Fibroblast of the aortic adventitia (primary cell): ENCODE measurements at places on chromosomes 1 and 21. TPM values are rescaled to one million over a fixed set of nuclear protein-coding genes. Genes with fewer than 3 reads are reported as not detected.
A peak's percentile ranks its signal among the peaks of the same experiment; 100 is the strongest.

- no peak for DNase-seq
Observed at GRCh38 chr1:245200146-245200545, 45.4 kb downstream of the KIF26B start.

DNA sequence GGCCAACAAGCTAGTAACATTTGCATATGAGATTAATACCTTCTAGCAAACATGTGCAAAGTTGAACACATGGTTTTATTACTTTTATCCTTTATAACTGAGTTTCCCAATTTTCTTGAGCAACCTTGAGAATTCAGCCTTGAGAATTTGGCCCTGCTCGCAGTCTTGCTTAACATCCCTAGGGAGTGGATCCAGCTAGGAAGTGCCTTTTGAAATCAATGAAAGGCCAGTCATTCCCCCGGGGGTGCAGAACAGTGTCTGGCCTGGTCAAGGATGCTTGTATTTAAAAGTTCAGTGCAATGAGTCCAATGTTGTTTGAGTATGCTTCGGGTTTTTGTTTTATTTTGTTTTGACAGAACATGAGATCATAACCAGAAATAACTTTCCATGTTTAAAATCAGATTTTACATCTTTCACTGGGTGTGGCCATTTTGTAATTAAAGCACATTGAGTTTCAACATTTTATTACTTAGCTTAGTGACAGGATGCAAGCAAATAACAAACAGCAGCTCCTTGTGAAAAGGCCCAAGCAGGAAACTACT is 16.7 kb downstream of the PALMD start:
- DNase-seq, result peak; percentile 96

- no peak for DNase-seq
Observed at GRCh38 chr1:153231785-153232184, 14.4 kb downstream of the PRR9 start.

GRCh38 chr1:156104065-156104810 is 10.3 kb upstream of the LMNA start:
- DNase-seq, result peak; percentile 90

Gene KRTAP19-3
- not detected in 2 replicates for total RNA-seq

DNA sequence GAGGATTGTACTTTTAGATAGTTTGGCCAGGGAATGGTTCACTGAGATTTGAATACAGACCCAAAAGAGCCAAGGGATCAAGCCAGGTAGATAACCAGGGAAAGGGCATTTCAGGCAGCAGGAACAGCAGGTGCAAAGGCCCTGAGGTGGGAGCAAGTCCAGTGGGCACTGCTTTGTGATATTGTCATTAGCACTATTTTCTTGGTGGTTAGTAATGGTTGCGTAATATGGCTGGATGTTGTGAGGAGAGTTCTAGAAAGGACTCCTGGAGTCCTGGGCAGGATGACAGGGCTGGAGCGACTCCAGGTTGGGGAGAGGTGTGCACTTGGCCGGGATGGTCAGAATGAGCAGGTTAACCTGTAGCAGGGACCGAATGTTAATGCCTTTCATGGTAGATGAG is 4.4 kb downstream of the AZIN2 start:
- no peak for DNase-seq

GRCh38 chr1:10796029-10796944 is at the start of gene CASZ1:
CASZ1 (minus strand) TSS chr1:10796646; CDS start chr1:10693889, 102,757 bp downstream.
- peak; percentile 90 for DNase-seq

Gene TPTE
- total RNA-seq, result not detected in 2 replicates
